ENCODE measurements at places on chromosomes 1 and 21.

DNA sequence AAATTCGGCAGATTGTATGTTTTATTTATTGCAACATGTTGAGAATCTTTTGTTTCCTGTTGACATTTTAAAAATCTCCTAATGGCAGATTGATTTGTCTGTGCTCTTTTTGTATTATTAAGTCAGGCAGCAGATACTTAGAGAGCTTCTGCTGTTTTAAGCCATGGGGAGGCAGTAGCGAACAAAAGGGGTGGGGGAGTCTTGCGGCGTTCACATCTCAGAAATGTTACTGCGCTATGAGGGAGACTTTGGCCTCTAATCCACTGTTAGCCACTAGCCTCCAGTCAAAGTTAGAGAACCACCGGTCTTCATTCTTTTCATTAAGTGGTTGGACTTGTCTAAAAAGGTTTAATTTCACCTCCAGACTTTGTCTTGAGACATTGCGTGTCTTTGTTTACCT lies 93.6 kb downstream of the DYRK1A start:
- DNase-seq = no peak

DNA sequence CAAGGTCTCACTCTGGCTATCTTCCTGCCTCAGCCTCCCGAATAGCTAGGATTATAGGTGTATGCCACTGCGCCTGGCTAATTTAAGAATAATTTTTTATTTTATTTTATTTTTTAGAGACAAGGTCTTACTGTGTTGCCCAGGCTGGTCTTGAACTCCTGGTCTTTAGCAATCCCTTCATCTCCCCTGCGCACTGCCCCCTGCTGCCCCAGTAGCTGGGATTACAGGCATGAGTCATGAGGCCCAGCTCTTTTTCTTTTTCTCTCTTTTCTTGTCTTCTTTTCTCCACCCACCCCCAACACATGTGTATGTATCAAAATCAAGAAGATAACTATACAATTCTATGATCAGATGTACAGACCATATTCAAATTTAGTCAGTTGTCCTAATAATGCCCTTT lies 87.2 kb downstream of the PEX14 start:
- DNase-seq = no peak

- peak; percentile 18 for DNase-seq
Observed at GRCh38 chr1:207925210-207925609, 14.3 kb upstream of the CD34 start.

DNA sequence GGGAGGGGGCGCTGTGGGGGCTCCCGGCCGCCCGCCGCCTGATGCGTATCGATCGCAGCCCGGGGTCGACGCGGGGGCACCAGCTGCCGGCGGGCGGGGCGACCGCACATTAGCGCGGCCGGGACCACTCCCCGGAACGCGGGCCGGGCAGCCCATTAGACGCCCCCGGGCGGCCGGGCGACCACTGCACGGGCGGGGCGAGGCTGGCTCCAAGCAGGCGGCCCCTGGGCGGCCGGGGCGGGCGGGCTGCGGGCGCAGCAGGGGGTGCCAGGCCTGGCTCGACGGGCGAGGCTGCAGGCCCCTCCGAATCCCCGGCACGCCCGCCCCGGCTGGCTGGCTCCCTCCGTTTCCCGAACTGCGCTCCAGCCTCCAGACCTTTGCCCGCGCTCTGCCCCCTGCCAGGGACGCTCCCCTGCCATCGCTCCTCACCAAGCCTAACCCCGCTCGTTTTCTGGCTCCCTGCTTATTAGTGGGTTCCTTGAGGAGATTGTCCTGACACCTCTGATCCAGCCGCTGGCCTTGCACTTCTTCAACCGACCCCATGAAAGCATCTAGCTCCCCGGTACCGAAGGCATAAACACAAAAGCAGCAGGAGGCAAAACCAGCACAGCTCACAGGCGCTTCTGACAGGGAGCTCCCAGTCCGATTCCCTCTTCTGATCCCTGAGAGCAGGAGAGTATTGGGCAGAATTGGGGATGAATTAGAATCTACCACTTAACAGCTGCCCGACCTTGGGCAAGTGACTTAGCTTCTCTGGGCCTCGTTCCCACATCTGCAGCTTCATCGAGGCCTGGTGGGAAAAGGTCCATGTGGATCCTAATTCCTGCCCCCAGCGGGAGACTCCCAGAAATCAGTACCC lies 92.6 kb upstream of the CASZ1 start:
- no peak for DNase-seq

- DNase-seq = no peak
Observed at GRCh38 chr1:3062616-3063378, 6.2 kb upstream of the PRDM16 start.

Data from PC-9 (cell line).